ENCODE measurements at places on chromosomes 3 and 15.
A peak's percentile ranks its signal among the peaks of the same experiment; 100 is the strongest.

DNA sequence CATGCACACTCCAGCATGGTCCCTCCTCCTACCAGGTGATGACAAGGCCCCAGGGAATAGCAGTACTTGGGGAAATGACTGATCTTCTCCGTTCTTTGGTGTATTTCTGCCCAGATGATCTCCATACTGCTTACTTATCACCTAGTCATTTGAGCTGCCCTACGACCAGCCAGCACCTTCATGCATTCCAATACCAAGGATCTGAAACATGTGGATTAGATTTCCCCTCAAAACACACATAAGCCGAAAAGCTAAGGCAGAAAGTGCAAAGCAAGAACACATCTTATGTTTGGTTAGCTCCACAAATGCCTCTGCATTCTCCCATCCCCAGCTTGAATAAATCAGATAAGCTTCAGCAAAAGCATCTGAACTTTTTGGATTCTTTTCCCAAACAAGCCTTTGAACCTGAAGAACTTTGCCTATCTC is 64.8 kb upstream of the BCL6 start:
- DNase-seq, result no peak

GRCh38 chr3:142890592-142890991 is 1.7 kb upstream of the PCOLCE2 start:
- DNase-seq, result no peak

GRCh38 chr3:125683067-125683829 is 88.0 kb upstream of the OSBPL11 start:
- DNase-seq, result no peak

- DNase-seq, result no peak
Observed at GRCh38 chr3:72331076-72331475, 517.2 kb downstream of the SHQ1 start.

DNA sequence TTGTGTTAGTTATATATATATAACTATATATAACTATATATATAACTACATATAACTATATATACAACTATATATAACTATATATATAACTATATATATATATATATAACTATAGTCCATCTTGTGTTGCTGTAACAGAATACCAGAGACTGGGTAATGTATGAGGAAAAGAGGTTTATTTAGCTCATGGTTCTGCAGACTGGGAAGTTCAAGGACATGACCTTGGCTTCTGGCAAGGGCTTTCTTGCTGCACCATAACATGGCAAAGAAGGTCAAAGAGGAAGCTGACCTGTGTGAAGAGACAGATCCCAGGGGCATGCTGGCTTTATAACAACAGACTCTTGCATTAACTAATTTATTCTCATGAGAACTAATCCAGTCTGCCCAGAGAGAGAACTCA is 27.6 kb downstream of the KBTBD12 start:
- no peak for DNase-seq

- DNase-seq, result no peak
Observed at GRCh38 chr3:8875836-8876235, 87.4 kb downstream of the RAD18 start.

GRCh38 chr15:68055224-68055705 is 1.1 kb downstream of the PIAS1 start:
- peak; percentile 34 for DNase-seq

- DNase-seq, result no peak
Observed at GRCh38 chr3:110758208-110758607, 313.4 kb upstream of the NECTIN3 start.

DNA sequence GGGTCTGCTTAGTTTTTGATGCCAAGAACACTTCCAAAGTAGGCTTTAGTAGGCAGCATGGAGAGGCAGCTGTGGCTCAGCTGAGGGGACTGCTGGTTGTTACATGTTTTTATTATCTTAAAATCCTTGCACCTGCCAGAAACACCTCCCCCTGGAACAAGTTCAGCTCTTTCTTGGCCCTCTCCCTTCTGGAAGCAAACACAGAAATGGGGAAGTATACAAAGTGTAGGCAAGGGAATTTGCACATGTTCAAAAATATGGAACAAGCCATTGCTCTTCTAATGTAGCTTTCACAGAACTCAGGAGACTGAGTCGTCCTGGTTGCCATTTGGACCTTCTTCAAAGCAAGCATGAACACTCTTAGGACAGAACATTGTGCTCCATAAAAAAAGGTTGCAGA is 169.1 kb upstream of the SEMA6D start:
- DNase-seq, result no peak

DNA sequence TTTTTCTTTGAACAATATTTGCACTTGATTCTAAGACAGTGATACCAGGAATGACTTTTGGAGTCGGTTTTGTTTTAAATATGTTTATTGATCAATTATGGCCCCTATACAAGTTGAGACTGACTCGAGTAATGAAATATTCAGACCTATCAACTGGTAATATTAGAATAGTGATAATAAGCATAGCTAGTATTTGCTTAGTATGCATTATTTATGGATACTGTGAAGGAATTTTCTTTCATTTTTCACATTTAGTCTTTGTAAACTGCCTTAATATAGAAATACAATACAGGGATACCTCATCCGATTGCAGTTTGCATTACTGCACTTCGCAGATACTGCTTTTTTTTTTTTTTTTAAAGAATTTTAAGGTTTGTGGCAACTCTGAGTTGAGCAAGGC is 107.9 kb downstream of the CNTN4 start:
- DNase-seq, result no peak

DNA sequence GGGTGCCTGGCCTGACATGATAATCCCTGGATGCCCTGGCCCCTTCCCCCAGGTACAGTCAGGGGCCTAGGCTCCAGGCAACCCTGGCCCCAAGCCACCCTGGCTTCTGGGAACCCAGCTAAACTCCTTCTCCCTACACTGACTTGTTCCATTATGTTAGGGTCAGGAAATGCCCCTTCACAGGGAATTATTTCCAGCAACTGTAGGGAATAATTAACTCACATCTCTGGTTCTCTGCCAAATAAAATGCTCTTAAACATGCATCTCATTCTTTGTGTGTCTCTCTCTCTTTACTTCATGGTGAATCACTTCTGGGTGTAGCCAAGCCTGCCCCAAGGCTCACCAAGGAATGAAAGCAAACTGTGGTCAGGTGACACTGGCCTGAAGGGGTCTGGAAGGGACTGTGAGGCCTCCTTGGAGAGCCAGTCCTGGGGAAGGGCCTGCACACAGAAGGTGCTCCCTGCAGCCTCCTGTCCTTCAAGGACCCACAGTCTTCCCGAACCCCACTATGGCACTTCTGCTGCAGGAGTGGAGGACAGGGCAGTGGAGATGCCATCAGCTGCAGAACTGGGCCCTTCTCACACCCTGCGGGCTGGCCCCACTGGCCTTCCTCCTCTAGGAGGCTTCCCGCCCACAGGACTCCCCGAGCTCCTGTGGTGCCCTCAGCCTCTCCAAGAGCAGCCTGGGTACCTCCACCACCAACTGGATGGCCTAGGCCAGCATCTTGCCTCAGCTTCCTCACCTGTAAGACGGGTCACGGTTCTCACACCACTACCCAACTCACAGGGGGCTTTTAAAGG is 17.6 kb downstream of the TKT start:
- DNase-seq, result no peak

GRCh38 chr3:175312791-175313190 is 453.7 kb downstream of the NAALADL2 start:
- no peak for DNase-seq

GRCh38 chr3:72594615-72595215 is 253.5 kb downstream of the SHQ1 start:
- no peak for DNase-seq

DNA sequence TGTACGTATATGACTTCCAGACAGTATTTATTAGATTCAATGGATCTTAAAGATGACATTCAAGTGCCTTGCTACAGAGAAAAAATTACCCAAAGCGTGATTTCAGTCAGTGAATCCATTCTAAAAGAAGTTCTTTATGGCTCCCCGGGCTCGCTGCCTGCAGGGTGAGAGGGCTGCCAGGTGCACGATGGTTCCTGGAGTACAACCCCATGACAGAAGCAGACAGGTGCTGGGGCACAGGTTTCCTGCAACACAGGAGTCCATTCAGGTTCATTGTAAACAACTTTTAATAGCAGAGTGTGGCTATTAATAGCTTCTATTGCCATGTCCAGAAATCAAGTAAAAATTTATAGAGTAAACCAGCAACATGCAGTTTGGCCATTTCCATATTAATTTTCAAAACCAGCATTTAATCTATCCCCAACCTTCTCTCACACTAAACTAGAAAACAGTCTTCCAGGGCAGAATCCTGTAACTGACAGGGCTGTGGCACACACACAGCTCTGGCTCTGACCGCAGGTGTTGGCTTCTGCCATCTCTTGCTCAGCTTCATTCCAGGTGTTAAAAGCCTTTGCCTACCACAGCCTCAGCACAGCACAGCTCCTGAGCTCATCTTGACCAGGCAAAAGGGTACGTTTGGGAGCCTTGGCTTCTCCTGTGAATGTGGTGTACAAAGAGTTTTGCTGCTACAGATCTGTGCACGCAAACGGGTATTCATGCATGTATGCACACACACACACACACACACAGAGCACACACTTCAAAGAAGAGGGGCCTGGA is 185.9 kb downstream of the MEX3B start:
- no peak for DNase-seq

GRCh38 chr3:175957427-175957826 is 1098.3 kb downstream of the NAALADL2 start:
- no peak for DNase-seq

DNA sequence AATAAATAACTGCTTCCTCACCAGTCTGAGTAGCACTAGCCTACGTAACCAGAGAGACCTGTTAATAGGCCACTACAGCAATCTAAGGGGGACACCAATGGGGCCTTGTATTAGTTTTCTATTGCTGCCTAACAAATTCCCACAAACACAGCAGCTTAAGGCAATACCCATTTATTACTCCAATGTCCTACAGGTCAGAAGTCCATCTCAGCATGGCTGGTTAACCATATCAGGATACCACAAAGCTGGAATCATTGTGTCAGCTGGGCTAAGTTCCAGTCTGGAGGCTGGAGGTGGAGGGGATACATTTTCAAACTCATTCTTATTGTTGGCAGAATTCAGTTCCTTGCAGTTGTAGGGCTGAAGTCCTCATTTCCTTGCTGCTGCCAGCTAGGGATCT is 331.9 kb downstream of the ULK4 start:
- no peak for DNase-seq

DNA sequence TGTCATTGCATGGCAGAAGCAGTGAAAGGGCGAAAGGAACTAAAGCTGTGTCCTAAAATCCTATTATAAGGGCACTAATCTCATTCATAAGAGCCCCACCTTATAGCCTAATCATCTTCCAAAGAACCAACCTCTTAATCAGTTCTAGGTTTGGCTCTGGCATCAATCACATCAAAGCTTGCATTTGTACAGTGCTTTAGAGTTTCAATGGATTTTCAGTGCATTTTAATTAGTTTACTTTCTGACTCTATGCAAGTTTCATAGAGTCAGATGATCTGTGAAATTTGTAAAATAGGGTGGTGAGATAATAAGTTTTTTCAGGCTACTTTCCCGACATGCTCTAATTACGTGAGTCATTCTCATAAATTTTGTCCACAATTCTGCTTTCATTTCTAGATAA is 341.1 kb downstream of the DIPK2A start:
- no peak for DNase-seq

GRCh38 chr15:77983708-77984445 is 93.6 kb downstream of the TBC1D2B start:
- no peak for DNase-seq

DNA sequence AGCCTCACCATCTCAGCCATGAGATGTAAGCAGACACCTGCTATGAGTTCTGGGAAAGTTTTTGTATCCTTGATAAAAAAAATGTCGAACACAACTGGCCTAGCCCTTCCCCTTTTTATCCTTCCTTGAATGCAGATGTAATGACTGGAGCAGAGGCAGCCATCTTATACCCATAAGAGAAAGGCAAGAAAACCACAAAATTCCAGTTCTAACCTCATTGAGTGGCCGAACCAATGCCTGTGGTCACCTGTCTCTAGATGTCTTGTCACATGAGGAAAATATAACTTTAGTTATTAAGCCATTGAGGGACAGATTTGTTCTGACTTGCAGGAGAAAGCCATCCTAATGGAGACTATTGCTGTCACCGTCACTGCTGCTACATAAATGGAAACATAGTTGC is 80.4 kb upstream of the SLC6A6 start:
- no peak for DNase-seq

GRCh38 chr15:81160312-81161159 is 26.5 kb downstream of the CFAP161 start:
- no peak for DNase-seq

GRCh38 chr3:32147509-32147908 is 41.1 kb downstream of the GPD1L start:
- no peak for DNase-seq

DNA sequence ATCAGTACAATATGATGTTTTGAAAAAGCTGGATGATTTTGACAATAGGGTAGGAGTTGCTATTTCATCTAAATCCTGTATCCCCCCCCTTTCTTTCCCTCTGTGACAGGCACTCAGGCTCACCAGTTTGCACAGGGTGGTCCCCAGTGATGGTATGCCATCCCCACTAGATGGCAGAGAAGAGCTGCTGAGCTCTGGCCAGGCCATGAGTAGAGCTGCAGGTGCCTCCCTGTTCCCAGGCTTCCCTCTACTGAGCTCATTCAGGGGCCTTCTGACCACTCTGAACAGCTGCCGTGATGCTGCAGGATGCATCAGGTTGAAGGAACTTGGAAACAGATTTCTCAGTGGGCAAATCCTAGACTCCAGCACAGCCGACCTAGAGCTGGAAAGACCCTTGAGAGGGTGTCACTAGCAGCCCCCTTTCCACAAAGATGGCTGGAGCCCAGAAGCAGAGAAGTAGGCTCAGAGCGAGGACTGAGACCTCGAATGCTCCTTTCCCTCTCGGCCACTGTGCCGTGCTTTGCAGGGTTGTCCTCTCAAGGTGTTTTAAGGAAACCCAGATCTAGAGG is 45.1 kb downstream of the EFCAB12 start:
- peak; percentile 75 for DNase-seq

GRCh38 chr15:56293495-56294292 is 50.0 kb upstream of the RFX7 start:
- DNase-seq, result no peak

GRCh38 chr15:89177116-89177515 is 44.3 kb downstream of the RLBP1 start:
- DNase-seq, result no peak

DNA sequence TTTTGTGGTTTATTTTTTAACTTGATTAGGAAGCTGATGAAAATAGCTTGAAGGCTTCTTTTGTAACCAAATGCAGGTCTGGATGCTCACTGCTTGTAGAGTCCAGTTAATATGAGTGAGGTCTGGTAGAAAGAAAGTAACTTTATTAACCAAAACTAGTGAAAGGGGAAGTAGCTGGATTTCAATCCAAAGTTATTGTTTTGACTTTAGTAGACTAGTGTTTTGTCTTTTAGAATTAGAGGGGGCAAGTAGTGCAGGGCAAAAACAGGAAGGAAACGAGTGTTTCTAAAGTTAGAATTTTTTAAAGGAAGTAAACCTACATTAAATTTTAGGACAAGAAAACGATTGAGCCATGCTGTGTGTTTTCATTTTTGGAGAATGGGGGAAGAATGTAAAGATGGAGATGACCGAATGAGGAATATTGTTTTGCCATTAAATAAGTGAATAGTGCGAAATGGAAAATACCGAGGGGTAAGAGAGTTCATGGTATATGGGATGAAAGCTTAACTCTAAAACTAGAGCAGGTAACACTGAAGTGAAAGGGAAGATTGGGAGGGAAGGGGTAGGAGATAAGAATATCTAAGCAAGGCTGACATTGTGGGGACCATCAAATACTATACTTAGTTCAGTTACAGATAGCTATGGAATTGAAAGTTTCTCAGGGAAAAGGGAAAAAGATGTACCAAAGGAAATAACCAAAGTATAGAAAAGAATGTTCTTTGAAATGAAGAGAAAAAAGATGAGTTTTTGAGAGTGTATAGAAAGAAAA is 40.0 kb downstream of the USP3 start:
- DNase-seq, result no peak
